ENCODE measurements at places on chromosomes 4 and X.

DNA sequence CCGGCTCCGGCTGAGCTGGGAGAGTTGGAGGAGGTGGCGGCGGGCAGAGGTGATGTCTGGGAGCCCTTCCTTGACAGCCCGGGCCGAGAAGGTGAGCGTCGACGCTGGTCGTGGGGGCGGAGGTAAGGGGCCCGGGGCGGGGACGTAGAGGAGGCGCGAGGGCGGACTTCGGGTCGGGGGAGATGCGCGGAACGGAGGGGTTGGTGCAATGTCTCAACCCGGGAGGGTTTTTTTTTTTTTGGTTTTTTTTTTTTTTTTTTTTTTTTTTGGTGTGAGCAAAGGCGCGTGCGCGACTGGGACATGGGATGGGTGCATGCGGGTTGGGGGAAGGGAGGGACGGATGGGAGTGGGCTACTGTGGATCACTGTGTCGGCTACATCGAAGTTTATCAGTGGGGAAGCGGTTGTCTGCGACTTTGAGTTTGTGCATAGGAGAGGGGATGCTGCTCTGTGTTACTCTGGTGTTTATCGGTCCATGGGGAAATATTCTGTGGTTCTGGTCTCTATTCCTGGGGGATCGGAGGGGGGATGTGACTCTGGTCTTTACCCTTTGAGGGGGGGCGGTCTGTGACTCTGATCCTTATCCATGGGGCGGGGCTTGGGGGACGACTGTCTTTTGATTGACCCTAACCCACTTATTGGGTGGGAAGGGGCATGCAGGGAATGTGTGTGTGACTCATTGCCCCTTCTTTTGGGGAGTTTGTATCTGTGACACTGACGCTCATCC lies 537 bp downstream of the RBM10 start:
- DNase-seq: no peak

DNA sequence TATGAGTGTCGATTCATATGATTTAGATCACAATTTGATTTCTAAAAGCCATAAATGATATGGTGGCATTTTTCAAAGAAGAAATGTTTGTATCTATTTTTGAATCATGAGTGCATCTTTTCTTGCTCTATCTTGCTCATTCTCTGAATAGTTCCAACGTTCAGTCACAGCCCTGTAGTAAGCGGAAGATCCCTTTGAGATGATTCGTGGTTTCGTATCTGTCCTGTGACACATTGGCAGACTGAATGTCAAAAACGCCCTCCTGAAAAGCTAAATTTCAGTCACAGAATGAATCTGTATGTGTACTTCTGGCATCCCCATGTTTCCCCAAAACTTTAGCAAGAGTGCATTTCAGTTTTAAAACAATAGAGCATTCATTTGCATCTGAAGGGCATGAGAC lies 1066.9 kb upstream of the TENM3 start:
- no peak for DNase-seq

GRCh38 chr4:40046311-40046980 lies 10.2 kb upstream of the N4BP2 start:
- no peak for DNase-seq

DNA sequence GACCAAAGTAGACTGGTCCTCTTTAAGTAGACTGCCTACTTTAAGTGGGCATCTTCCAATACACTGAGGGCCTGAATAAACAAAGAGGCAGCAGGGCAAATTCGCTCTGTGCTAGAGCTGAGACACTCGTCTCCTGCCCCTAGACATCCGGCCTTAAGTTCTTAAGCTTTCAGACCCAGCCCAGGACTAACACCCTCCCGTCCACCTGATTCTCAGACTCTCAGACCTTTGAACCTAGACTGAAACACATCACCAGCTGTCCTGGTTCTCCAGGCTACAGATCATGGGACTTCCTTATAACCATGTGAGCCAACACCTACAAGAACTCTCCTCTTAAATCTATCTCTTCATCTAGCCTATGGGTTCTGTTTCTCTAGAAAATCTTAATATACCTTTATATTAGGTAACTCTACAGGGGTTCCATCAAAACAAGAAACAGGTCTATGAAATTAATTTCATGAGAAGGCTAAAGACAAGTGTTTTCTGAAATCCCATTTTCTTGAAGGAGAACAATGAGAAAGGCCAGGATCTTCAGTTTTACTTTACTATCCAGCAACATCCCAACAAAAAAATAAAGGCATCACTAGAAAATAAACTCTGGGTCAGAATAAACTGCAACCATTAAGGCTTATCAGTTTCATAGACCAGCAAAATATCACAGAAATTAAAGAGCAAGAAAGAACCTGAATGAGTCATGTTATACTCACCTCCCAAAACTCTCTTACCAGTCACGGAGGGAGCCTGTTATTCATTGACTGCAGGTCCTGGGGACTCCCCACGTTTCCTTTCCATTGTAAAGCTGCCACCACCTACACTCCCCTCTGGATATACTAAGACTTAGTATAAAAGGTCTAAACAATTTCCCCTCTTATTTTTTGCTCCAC lies 14.8 kb downstream of the ADGRA3 start:
- DNase-seq: no peak

All from NCI-H446 treated with DMSO at 0.1 percent for 48 hours (cell line).